ENCODE measurements at places on chromosomes 6 and 20.

DNA sequence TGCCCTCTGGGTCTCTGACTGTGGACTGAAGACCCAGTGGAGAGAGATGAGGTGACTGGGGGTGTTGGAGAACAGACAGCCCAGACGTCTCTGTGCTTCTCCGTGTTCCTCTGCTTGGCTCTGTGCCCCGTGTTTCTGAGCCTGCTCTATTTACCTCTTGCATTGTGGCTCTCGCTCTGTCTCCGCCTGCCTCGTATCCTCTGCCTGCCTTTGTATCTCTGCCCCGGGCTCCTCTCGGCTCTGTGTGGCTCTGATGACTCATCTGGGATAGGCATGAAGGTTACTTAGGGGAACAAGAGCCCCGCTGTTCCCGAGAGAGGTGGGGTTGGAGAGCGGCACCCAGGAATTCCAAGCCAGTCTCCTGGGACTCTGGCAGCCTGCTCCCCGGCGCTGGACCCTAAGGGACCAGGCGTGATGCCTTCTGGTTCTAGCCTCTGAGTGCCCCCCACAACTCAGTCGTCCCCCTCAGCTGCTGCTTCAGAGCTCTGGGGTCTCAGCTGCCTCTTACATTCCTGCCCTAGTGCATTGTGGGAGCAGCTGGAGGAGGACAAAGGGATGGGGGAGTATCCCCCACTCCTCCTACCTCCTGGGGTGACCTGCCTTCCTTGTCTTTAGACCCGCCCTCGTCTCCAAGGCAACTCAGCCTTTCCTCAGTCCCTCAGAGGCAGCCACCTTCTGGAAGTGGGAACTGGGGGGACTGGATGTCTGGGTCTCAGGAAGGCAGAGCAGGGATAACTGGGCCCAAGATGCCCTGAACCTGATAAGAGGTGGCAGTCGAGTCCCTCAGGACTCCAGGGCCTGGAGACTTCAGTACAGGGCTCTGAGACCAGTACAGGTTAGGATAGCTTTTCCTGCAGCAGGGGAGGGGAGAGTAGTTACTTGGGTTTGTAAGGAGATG is 1.9 kb downstream of the DDR1 start:
- DNase-seq, result no peak

- no peak for DNase-seq
Observed at GRCh38 chr6:121730616-121731015, 295.2 kb downstream of the GJA1 start.

DNA sequence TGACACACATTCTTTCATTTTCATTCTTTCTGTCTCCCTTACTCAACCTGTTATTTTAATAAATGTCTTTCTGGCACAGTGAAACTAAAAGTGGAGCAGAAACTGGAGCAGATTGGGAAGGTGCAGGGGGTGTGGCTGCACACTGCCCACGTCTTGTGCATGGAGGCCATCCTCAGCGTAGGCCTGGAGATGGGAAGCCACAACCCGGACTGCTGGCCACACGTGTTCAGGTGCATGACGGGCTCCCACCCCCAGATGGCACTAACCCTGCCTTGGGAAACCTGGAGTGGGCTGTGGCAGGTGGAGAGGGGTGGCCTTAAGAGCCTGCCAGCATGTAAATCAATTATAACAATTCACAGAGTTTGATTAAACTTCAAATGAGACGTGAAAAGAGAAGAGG is 71.4 kb upstream of the PBOV1 start:
- DNase-seq, result no peak

DNA sequence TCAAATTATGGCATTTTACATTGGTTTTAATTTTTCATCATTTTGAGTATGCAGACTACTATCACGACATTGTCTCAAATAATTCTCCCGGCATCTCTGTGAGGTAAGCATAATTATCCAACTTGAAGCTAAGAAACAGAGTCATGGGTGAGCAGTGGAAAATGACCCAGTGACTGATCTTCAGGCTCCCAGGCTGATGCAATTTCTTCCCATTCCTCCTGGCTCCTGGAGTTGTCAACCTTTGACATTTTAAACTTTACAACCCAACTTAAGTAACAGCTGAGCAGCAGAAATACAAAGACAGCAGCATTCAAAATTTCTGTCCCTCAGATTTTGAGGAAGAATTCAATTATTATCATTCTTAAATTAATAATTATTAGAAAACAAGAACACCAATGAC is 13.7 kb upstream of the LAMA4 start:
- no peak for DNase-seq

DNA sequence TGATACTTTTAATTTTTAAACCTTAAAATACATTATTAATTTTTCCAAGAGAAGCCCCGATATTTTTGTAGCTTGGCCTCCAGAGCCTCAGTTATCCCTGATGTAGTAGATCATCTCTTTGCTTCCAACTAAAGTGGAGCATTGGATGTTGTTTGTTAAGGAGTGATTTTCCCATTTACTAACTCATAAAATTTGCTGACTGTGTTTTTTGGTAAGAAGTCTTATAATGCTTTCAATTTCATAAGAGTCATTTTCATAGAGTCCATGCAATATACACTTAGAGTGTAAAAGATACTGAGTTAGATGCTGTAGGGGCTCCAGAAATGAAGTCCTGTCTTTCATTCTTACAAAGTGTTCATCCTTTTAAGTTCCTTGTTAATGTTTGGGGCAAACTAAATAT is 46.8 kb downstream of the CDKAL1 start:
- no peak for DNase-seq

GRCh38 chr20:50932691-50933280 is 1.5 kb upstream of the ADNP start:
- DNase-seq, result no peak

- DNase-seq, result no peak
Observed at GRCh38 chr6:14177413-14178082, 60.0 kb downstream of the CD83 start.

DNA sequence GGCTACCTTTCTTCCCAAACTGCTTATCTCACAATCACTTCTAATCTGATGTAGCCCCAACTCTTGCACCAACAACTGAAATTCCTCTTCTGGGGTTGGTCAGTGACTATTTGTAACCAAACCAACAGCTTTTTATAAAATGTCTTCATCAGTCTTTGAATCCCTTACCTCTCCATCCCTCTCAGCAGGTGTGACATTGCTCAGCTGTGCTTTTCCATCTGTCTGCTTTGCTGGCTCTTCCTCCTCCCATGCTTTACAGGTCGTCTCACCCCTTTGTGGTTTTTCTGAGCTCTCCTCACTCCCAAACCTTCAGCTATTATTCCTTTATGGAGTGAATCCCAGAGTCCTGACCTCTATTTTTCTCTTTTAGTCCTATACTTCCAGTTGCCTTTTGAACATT is 5.9 kb downstream of the MAP7 start:
- no peak for DNase-seq

DNA sequence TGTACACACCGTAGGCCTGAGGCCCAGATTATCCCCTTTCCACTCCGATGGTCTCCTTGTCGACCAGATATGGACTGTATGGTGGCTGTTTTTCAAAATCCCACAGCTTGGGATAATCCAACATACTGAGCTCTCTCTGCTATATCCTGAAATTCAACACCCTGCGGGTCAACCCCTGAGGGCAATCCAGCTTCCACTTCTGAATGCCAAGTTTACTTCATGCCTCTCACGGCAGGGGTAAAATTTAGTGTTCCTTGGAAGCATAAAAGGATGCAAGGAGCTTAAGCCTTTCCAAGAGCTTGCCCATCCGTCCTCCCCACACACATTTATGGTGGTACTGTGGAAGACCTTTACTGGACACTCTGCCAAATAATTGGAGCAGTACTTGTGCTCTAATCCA is 90.7 kb downstream of the PLG start:
- no peak for DNase-seq

DNA sequence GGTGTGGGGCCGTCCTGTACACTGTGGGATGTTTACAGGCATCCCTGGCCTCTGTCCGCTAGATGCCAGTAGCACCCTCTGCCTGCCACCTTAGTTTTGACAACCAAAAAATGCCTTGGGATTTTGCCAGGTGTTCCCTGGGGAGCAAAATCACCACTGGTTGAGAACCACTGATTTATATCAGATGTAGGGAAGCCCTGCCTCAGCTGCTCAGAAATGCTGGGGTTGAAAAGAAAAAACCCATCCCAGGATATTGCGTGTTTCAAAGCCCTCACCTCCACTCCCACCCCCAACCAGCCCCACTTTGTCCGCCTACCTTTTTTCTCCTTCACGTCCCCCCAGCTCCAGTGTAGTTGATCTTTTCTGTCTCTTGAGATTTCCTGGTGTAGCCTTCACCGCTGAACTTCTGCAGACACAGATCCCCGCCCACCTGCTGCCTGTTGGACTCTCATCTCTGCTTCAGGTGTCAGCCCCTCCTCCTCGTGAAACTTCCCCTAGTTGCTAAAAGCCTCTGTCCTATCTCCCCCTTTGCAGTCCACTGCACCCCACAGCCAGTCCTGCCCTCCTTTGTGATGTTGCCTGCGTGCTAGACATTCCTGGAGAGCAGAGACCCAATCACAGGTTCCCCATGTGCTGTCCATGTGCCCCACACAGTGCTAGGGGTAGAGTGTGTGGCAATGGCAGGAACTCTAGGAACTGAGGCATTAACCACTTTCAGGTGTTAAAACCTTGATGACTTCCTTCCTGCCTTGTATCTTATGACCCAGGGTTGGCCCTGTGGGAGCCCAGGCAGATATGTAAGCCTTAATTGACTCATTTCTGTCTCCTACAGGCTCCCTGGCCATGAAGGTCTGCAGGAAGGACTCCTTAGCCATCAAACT is 98.9 kb downstream of the TBC1D7 start:
- peak; percentile 2 for DNase-seq

DNA sequence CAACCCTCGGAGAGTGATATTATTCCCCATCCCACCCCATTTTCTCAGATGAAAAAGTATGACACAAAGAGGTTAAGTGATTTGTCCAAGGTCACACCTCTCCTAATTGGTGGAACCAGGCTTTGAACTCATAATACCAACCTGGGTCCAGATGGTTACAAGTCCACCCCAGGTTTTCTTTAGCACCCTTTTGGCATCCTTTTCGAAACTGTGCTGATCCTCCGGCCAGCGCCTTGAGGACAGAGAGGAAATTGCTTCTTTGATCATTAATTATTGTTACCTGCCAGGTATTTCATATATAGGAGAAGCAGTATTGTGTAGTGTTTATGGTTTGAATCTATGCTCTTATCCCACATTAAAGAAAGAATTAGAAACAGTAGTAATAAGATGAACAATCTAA is 29.3 kb upstream of the PDYN start:
- DNase-seq, result no peak

- no peak for DNase-seq
Observed at GRCh38 chr6:154319231-154319858, 37.3 kb downstream of the IPCEF1 start.

DNA sequence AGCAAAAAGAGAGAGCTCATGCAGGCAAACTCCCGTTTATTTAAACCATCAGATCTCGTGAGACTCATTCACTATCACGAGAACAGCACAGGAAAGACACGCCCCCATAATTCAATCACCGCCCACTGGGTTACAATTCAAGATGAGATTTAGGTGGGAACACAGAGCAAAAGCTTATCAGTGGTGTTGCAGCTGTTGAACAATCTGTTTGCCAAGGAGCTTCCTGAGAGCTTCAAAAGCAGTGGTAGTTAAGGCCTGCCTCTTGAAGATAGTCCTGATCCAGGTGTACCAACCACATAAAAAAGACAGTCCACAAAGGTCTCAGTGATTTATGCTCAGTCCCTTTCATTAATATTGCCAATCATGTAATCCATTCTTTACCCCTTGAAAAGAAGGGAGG is 269.4 kb upstream of the IRAK1BP1 start:
- DNase-seq, result no peak

- DNase-seq, result no peak
Observed at GRCh38 chr20:45907219-45907948, 4.6 kb downstream of the PLTP start.

- no peak for DNase-seq
Observed at GRCh38 chr6:149336609-149336928, 19.1 kb downstream of the TAB2 start.

- DNase-seq, result no peak
Observed at GRCh38 chr20:47205577-47206123, 150.8 kb downstream of the ZMYND8 start.

- DNase-seq, result no peak
Observed at GRCh38 chr6:31979238-31979898, 2.5 kb upstream of the C4A start.

- no peak for DNase-seq
Observed at GRCh38 chr6:11202513-11203305, 29.8 kb downstream of the NEDD9 start.

GRCh38 chr6:80623066-80623815 is 516.8 kb downstream of the BCKDHB start:
- DNase-seq, result no peak

- DNase-seq, result no peak
Observed at GRCh38 chr6:4781967-4782575, 5.9 kb downstream of the CDYL start.

DNA sequence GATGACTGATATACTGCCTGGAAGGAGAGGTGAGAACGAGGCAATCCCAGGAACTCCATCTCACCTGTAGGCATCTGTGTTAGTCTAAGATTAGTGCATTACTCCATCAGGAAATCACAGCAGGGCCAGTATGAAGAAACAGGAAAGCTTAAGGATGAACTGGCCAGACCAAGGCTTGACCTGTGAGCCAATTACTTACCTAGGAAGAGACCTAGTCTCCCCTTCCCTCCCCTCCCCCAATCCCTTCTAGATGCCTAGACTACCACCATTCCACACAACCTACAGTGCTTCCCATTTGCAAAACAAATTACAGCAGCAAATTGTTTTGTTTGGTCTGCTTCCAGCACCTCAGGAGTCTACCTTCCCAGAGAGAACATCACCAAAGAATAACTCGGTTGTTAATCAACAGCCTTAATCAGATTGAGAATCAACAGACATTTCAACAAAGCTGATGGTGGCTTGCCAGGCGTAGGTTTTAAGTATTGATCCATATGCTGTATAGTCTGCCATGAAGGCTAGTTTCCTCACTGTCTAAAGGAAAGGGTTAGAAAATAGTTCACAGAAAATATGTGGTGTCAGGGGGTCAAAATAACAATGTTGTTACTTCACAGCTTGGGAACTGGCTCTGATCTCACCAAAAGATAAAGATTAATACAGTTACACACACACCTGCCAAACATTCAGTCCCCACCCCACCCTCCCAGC is 10.1 kb downstream of the PKHD1 start:
- DNase-seq, result no peak

DNA sequence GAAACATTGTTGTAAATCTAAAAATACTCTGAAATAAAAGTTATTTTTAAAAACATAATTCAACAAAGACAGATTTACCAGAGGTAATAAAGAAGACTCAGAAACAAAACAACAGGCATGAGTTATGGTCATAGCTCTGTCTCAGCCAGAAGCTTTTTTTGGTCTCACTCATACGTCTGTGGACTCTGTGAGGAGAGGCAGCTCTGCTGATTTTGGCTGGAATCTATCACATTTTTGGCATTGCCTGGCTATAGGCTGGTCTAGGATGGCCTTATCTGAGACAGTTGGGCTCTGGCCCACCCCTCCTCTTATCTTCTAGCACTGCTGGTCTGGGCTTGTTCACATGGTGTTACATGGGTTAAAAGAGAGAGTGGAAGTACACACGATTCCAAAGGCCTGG is 514.0 kb upstream of the BTBD3 start:
- no peak for DNase-seq

- DNase-seq, result no peak
Observed at GRCh38 chr20:20085812-20086211, 33.5 kb downstream of the CFAP61 start.

- no peak for DNase-seq
Observed at GRCh38 chr6:53474010-53474409, 70.9 kb downstream of the GCLC start.

GRCh38 chr6:73329201-73329600 is 24.9 kb downstream of the DPPA5 start:
- no peak for DNase-seq
